ENCODE measurements at places on chromosomes 5 and 9.

GRCh38 chr5:131536850-131537448, 98.1 kb downstream of the RAPGEF6 start:
- no peak for DNase-seq

DNA sequence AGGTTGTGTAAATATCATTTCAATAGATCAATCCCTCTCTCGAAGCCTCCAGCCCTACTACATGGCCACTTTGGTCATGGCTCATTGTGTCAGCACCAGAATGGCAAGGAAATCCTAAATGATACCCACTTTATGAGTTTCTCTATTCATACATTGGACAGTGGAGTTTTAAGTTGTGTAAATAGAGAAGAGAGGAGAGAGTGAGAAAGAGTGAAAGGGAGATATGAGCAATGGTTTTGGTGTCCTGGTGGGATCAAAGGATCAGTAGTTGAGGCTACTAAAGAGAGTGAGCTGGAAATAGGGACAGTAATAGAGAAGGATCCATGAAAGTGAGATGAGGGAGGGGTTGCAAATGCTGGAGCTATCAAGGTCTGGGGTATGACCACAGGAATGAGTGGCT, 31.5 kb upstream of the GZMA start:
- no peak for DNase-seq

DNA sequence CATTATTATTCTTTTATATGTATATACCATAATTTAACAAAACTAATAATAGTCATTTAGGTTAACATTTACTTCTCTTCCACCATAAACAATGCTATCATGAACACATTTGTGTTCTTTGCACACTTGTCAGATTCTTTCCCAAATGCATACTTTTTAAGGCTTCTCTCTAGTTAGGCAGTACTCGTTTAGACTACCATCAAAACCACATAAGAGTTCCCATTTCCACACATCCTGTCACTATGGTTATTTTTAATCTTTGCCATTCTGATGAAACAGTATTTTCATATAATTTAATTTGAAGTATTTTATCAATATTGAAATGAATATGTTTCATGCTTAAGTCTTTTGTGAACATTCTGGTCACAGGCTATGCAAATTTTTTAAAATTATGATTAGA, 15.1 kb downstream of the DROSHA start:
- DNase-seq: no peak

- DNase-seq: no peak
Observed at GRCh38 chr5:96440185-96440538, 7.1 kb upstream of the PCSK1 start.

- DNase-seq: no peak
Observed at GRCh38 chr5:179164331-179165311, 104.4 kb downstream of the ZNF354C start.
